MV-4-11 (cell line): ENCODE measurements at places on chromosomes 6 and 20.

DNA sequence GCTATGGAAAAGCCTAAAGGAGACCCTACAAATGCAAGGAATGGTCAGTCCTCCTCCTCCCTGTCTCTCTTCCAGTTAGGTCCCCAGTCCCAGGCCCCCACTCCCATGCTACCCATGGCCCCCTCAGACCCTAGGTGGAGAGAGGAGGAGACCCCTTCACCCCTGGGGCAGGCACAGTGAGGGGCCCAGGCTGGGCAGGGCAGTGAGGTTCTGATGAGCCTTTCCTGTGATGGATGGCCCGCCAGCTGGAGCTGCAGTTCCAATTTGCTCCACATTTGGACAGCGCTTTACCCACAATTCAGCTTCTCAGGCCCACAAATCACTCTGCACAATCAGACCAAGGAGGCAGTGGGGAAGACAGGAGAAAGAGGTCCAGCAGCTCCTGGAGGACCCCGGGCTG lies 37.3 kb upstream of the MLN start:
- DNase-seq, result no peak

- DNase-seq, result no peak
Observed at GRCh38 chr20:57223648-57224489, 42.6 kb downstream of the BMP7 start.

DNA sequence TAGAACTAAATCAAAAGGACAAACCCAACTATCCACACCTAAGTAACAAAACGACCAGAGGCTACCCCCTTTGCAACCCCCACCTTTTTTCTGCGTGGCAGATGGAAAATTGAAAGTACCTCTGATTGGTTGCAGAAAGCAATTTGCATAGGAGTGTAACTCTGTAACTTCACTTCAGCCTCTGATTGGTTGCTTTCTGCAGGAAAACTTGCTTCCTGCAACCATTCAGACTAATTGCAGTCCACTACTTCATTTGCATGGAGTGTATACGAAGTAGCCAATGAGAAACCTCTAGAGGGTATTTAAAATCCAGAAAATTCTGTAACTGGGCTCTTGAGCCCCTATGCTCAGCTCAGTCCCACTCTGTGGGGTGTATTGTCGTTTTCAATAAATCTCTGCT lies 129.1 kb upstream of the OLIG3 start:
- DNase-seq, result no peak

DNA sequence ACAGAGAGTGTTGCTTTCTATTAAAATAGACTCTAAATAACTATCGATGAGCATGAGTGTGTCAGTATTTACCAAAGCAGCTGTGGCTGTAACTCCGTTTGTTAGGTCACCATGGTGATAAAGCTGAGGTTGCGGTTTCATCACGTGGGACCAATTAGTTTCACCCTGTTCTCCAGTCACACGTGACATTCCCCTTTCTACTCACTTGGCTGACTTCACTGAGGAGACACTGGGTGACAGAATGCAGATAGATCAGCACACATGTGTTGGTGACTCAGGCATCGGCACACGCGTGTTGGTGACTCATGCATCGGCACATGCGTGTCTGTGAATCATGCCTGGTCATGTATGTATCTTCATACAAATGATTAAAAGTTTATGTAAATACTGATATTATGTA lies 285.4 kb downstream of the THBS2 start:
- DNase-seq, result peak; percentile 98

- no peak for DNase-seq
Observed at GRCh38 chr6:125170376-125170775, 16.8 kb downstream of the TPD52L1 start.

GRCh38 chr20:52923123-52923937 lies 48.8 kb upstream of the TSHZ2 start:
- peak; percentile 31 for DNase-seq

GRCh38 chr6:160788806-160789205 lies 86.8 kb downstream of the PLG start:
- DNase-seq, result no peak

- DNase-seq, result no peak
Observed at GRCh38 chr6:139713900-139714506, 339.6 kb upstream of the CITED2 start.

DNA sequence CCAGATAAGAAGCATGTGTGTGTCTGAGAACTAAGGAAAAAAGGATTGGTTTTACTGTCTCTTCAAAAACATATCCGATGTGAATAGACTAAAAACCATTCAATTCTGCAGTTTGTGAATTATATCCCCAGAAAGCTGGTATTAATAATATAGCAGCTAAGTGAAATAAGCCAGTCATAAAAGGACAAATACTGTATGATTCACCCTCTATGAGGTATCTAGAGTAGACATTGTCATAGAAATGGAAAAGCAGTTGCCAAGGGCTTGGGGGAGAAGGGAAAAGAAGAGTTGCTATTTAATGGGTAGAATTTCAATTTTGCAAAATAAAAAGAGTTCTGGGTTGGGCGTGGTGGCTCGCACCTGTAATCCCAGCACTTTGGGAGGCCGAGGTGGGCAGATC lies 137.5 kb downstream of the ATXN1 start:
- DNase-seq, result no peak

GRCh38 chr6:89100114-89100513 lies 17.8 kb downstream of the SRSF12 start:
- DNase-seq, result no peak

- no peak for DNase-seq
Observed at GRCh38 chr20:53021934-53022333, 49.8 kb downstream of the TSHZ2 start.
